Hair follicle dermal papilla cell (primary cell): ENCODE measurements at places on chromosomes 6 and 20. TPM values are rescaled to one million over a fixed set of nuclear protein-coding genes. Genes with fewer than 3 reads are reported as not detected.

Gene OR2J2
- total RNA-seq = not detected in 2 replicates

Gene C20orf141
- total RNA-seq = not detected in 2 replicates

Gene CST9
- not detected in 2 replicates for total RNA-seq

Gene BPIFA1
- not detected in 2 replicates for total RNA-seq

Gene OR2J1
- total RNA-seq = not detected in 2 replicates

Gene OCSTAMP
- not detected in 2 replicates for total RNA-seq

Gene GDAP1L1
- not detected in 2 replicates for total RNA-seq

Gene SDCBP2
- total RNA-seq = 2.1 TPM in 2 replicates

Gene TRMT6
- total RNA-seq = 4.9 and 5.6 TPM in 2 replicates

Gene IMPG1
- not detected in 2 replicates for total RNA-seq

Gene WFDC10B
- 0.32 TPM in 1 of 2 replicates, not detected in the other for total RNA-seq

Gene MLN
- not detected in 2 replicates for total RNA-seq

Gene DEFB121
- total RNA-seq = not detected in 2 replicates

Gene ZNF311
- total RNA-seq = 1.2 and 1.6 TPM in 2 replicates

Gene CLVS2
- not detected in 2 replicates for total RNA-seq

Gene TSHZ2
- 1.1 and 2.6 TPM in 2 replicates for total RNA-seq

Gene ATP6V1G2
- 3.4 and 5.7 TPM in 2 replicates for total RNA-seq

Gene PNLDC1
- 0.81 and 1.2 TPM in 2 replicates for total RNA-seq

Gene VSX1
- not detected in 2 replicates for total RNA-seq

Gene RRP36
- 75.5 and 82.8 TPM in 2 replicates for total RNA-seq

Gene FRMD1
- total RNA-seq = not detected in 2 replicates

Gene APOM
- total RNA-seq = 0.65 and 1.2 TPM in 2 replicates

Gene THBS2
- total RNA-seq = 231 and 239 TPM in 2 replicates

Gene CCM2L
- not detected in 2 replicates for total RNA-seq

Gene RIOK1
- 15.5 and 21.3 TPM in 2 replicates for total RNA-seq

Gene THBD
- total RNA-seq = 9.6 and 14.6 TPM in 2 replicates
